ENCODE measurements at places on chromosomes 4 and X.

- DNase-seq = no peak
Measured at GRCh38 chrX:94908171-94908570, 1234.2 kb downstream of the FAM133A start.

- DNase-seq = no peak
Measured at GRCh38 chrX:97529536-97530200, 646.0 kb downstream of the RPA4 start.

GRCh38 chrX:108299101-108299591 is 139.1 kb downstream of the COL4A6 start:
- DNase-seq = no peak

DNA sequence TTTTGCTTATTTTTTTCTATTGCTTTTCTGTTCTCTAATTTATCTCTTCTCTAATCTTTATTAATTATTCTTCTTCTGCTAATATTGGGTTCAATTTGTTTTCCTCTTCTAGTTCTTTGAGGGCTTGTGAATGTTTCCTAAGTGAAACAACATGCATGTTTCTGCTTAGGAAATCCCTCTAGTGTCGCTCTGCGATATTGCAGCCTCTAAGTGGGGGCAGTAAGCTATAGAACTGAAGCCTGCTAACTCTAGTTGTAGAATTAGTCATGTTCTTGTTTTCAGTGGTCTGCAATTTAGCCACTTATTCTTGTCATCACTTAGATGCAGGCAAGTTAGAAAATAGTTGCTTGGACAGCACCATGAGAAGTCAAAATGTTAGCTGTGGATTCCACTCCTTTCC is 222.6 kb downstream of the SPIN4 start:
- DNase-seq = no peak

- no peak for DNase-seq
Measured at GRCh38 chr4:29051381-29051965, 1668.7 kb upstream of the PCDH7 start.

DNA sequence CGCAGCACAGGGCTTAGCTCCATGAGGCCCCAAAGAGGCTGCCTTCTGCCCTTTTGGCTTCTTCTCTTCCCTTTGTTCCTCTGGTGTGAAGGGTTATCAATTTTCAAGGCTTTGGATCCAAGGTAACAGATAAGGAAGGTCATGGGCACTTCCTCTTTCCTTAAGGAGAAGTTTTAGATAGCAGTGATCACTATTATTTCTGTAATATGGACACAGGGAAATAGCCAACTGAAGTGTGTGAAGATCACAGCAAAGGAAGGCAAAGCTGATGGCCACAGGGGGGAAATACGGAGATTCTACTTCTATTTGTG is 366.8 kb downstream of the UNC5C start:
- DNase-seq = no peak

DNA sequence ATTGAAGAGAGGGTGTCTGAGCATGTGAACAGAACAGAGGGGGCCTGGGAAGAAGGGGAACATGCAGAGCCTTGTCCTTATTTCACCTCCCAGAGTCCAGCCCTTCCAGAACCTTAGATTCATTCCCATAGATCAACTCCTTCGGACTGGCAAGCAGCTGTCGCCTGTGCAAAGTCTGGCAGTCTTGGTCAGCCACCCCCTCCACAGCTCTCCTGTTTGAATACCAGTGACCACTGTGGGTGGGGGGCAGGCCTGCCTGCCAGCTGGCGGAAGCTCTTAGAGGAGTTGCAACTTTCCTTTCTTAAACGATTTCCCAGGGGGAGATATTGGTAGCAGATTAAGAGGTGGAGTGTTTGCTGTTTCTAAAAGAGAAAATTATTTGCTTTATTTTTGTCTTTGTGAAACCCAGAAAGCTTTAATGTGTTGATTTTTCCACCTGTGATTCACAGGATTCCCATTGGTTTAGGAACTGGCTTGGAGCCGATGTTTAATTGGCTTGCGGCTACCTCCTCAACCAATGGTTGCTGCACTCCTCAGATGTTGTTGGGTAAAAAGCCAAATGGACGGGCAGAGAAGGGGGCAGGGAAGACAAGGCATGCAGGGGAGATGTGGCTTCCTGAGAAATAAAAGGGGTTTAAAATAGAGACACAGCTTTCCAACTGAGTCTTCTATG is 62.2 kb upstream of the PRPS1 start:
- DNase-seq = no peak

DNA sequence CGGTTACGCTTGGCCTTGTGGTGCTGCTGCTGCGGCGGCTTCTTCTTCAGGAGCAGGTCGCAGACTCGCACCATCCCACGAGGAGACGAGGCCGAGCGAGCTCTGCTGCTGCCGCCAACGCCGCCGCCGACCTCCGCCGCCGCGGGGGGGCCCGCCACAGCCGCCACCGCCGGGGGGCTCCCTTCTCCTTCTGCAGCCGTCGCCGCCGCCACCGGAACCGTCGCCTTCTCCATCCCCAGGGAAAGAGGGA is 237 bp downstream of the ANKRD17 start:
- no peak for DNase-seq

DNA sequence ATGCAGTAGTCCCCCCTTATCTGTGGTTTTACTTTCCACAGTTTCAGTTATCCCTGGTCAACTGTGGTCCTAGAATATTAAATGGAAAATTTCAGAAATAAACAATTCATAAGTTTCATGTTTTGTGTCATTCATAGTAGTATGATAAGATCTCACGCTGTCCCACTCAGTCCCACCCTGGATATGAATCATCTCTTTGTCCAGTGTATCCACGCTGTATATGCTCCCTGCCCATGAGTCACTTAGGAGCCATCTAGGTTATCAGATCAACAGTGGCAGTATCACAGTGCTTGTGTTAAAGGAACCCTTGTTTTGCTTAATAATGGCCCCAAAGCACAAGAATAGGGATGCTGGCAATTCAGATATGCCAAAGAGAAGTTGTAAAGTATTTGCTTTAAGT is 16.2 kb upstream of the SYTL4 start:
- no peak for DNase-seq

DNA sequence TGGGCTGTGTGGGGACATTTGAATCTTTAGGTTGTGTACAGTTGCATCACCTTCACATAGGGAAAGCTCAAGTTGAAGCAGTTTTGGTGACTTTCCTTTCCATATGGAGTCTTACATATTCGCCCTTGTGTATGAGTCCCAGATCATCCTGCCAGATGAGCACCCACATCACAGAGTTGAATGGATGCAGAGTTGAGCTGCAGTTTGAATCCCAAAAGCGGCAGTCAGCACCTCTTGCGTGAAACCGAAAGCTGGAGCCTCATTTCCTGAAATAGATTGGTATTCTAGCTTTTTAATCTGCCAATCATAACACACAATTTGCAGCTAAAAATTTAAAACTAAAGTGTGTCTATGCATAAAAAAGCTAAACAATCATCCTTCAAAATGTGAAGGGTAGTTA is 162.9 kb upstream of the DIPK2B start:
- no peak for DNase-seq

- DNase-seq = no peak
Measured at GRCh38 chr4:69910016-69910782, 20.7 kb upstream of the CSN1S1 start.

GRCh38 chr4:104489731-104490095 is 5.0 kb downstream of the CXXC4 start:
- DNase-seq = no peak

DNA sequence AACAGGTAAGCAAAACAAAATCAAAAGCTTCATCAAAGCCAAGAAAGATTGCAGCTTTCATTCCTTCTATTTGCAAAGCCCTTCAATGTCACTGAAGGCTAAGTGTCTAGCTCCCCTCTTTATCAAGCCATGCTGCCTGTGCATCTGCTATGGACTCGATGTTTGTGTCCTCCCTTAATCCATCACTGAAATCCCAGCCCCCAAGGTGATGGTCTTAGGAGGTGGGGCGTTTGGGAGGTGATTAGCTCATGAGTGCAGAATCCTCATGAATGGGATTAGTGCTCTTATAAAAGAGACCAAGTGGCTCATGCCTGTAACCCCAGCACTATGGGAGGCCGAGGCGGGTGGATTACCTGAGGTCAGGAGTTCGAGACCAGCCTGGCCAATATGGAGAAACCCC is 6.9 kb upstream of the TRIM2 start:
- no peak for DNase-seq

- DNase-seq = no peak
Measured at GRCh38 chr4:86991994-86992393, 57.2 kb downstream of the AFF1 start.

- DNase-seq = no peak
Measured at GRCh38 chrX:2698604-2699003, 7.5 kb downstream of the CD99 start.

DNA sequence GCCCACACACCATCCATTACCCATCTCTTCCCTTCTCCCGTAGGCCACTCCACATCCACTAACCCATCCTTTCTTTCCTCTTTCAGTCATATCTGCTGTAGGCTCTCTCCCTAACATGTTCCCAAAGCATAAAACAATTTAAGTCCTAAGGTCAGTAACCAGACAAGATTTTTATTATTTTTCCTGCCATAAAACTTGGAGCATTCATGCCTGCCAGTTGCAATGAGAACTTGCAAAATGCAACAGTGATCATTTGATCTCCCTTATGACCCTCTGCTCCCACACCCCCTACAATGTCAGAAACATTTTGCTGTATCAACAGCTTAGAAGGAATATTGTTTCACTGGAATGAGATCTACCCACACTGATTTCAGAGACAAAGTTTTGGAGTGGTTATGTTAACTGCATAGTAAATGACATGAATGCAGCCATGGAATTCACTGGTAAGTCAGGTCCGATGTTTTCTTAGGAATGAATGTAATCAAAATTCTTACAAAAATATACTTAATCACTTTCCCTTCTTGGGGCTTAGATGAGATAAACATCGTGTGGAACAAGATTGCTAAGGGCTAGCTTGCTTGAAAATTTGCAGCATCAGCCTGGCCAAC is 5.7 kb downstream of the NIPAL1 start:
- no peak for DNase-seq

DNA sequence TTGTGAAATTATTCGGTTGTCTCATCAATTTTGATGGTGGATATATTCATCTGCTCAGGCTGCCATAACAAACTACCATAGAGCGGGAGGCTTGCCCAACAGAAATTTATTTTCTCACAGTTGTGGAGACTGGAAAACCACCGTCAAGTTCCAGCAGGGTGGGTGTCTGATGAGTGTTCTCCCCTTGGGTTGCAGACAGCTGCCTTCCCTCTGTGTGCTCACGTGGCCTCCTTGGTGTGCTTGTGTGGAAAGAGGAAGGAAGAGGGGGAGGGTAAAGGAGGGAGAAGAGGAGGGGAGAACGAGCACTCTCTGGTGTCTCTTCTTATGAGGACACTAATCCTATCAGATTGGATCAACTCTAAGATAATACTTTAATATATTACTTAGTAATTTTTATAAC is 123.8 kb upstream of the TEX13D start:
- no peak for DNase-seq

GRCh38 chr4:131459430-131460101 is 1689.5 kb upstream of the PCDH10 start:
- DNase-seq = no peak

DNA sequence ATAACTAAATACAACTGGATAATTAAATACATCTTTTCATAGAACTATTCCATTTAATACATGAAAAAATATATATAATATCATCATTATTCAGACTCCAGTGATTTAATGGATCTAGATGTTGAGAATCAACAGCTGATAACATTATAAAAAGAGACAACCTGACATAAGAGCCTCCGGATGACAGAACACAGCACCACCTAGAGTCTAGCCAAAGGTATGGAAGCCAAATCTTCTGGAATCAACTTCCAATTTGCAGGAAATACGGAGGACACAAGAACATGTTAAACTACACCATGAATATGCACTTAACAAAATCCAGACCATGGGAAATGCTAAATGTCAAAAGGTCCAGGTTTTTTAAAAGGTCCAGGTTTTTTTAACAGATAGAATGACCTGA is 55.0 kb downstream of the LRBA start:
- no peak for DNase-seq

- DNase-seq = no peak
Measured at GRCh38 chrX:68703846-68704245, 56.4 kb downstream of the STARD8 start.

GRCh38 chr4:1008840-1009541 is 2.4 kb upstream of the FGFRL1 start:
- no peak for DNase-seq

DNA sequence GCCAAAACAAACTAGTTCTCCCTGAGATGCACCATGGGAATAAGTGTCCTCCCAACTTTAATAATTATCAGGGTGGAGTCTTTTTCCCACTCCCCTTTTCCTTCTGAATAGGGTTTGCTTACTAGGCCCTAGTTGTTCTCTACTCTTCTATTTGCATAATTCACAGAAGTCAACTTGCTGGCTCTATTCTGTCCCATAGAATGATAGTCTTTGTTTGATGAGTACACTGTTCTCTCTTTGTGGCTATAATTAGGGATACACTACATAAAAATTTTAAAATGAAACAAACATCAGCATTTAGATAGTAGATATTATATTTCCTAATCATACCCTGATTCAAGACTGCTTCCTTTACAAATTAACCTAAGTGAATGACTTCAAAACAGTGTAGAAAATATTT is 10.3 kb downstream of the PDHA2 start:
- DNase-seq = no peak

DNA sequence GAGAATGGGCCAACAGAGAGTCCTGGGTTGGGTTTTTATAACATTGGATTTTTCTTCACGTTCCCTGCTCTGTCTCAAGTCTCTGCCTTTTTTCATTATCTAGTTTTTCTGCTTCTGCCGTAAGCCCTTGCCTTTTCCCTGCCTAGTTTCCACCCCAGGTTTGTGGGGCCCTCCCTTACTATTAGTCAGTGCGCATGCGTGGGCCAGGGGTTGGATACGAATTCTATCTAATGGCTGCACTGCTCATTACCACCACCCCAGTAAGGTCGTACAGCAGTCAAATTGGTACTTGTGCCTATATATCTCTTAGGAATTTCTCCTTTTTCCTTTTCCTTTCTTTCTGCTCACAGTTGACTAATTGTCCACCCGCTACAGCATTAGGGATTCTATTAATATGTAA is 49.4 kb downstream of the ANXA10 start:
- no peak for DNase-seq

Measured in stimulated activated CD8-positive, alpha-beta memory T cell treated with anti-CD3 and anti-CD28 coated beads, Interleukin-4, amount 100 ng/mL, for 1 hour (primary cell).